ENCODE measurements at places on chromosomes 16 and 17.

GRCh38 chr17:69223809-69224208, 4.8 kb downstream of the ABCA10 start:
- no peak for DNase-seq

- DNase-seq = no peak
Measured at GRCh38 chr16:35533683-35534082, 2074.3 kb downstream of the TP53TG3F start.

DNA sequence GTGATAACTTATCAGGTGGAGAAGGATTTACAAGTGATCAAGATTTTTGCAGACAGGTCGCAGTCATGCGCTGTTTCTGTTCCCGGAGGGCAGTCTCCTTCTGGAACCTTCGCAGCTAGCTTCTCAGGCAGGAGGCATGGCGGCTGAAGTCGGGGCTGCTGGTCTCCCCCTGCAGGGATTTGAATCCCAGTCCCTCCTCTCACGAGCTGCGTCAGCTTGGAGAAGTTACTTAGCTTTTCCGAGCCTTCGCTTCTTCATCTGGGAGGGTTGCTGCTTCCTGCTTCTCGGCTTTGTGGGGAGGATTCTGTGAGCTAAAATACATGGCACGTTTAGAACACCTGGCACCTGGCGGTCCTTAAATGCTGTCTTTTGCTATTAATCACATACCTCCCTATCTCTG, 287.8 kb upstream of the FOXF1 start:
- no peak for DNase-seq

- peak; percentile 58 for DNase-seq
Measured at GRCh38 chr17:17387498-17388362, 84.6 kb downstream of the NT5M start.

DNA sequence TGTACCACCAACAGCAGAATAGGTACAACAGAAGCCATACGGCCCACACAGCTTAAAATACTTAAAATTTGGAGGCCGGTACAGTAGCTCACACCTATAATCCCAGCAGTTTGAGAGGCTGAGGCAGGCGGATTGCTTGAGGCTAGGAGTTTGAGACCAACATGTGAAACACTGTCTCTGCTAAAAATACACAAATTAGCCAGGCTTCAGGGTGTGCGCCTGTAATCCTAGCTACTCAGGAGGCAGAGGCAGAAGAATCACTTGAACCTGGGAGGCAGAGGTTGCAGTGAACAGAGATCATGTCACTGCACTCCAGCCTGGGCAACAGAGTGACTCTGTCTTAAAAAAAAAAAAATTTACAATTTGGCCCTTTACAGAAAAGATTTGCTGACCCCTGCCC, 17.0 kb downstream of the GFOD2 start:
- no peak for DNase-seq

GRCh38 chr16:56681939-56682702, at the start of gene MT1X:
MT1X (plus strand) TSS chr16:56682470; CDS start chr16:56682541, 71 bp downstream.
- DNase-seq = peak; percentile 72

- no peak for DNase-seq
Measured at GRCh38 chr16:70573451-70574121, 50.0 kb downstream of the SF3B3 start.

- no peak for DNase-seq
Measured at GRCh38 chr17:3972281-3972731, 8.1 kb upstream of the ATP2A3 start.

DNA sequence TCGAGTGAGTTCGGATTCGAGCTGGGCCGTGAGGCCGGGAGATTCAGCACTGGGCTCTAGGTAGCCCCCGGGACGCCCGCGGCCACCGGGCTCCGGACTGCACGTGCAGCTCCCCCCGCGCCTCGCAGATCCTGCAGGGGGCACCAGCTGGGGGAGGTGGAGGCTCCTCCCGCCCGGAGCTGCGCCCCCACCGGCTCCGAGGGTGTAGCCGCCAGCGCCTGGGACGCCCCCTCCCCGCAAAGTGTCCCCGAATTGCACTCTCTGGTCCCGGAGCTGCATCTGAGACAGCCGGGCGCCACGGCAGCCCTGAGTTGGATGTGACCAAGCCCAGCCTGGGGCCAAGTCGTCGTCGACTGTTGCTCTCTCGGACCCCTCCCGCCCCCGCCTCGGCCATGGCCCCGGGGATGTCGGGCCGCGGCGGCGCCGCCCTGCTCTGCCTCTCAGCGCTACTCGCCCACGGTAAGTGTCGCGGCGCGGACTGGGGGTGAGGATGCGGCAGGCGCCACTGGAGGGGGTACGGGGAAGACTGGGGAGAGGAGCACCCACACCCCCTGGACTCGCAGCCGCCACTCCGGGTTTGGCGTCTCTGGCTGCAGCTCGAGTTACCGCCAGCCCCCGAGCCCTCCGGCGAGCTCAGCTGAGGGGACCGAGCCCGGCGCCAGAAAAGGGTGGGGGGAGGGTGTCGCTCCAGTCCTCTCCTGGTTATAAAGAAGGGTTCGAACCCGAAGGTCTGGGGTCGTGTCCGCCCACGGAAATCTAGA, 1.5 kb downstream of the TMEM132E start:
- DNase-seq = no peak

DNA sequence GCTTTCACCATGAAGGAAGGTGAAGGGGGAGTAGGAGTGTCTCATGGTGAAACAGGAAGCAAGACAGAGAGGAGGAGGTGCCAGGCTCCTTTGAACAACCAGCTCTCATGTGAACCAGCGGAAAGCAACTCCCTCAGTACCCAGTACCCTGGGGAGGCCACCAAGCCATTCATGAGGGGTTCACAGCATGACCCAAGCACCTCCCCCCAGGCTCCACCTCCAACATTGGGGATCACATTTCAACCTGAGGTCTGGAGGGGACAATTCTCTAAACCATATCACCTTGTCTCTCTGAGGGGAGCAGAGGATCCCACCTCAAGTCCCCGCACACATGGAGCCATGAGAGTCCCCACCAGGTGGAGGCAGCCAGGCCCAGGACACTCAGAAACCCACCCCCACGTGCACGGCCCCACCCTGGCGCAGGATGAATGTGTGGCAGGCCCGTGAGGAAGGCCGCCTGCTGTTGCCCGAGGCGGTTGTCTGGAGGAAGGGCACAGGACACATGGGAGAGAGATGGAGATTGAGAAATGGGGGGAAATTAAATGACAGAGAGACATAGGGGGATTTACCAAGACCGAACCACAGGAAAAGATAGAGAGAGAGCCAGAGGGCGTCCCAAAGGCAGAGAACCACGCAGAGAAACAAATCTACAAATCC, 85.9 kb downstream of the TMEM132E start:
- DNase-seq = no peak

GRCh38 chr17:67376737-67377487, at the start of gene PITPNC1:
PITPNC1 (plus strand) TSS chr17:67377281.
- peak; percentile 79 for DNase-seq

GRCh38 chr17:5583426-5584382, 605 bp downstream of the NLRP1 start:
- DNase-seq = no peak

- no peak for DNase-seq
Measured at GRCh38 chr16:13594823-13595222, 325.1 kb upstream of the ERCC4 start.

GRCh38 chr16:79185711-79186110, 414.8 kb downstream of the MAF start:
- no peak for DNase-seq

- no peak for DNase-seq
Measured at GRCh38 chr16:50252874-50253513, 13.4 kb upstream of the ADCY7 start.

DNA sequence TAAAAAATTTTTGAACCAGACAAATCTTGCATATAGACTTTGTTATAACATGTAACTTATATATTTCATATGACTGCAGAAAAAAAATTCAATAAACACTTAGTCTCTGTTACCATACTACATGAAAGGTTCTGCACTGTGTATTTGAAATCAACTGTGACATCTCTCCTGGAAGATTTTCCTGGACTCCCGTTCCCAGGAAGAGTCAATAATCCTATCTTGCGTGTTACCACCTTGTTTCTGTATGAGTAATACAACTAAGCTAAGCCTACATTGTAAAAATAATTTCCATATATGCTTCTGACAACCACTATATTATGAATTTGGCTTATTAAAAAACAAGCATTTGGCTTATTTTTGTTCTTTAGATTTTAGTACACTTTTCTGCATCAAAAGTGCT, 665.6 kb upstream of the SOX9 start:
- no peak for DNase-seq

GRCh38 chr16:68737730-68738629, 888 bp downstream of the CDH1 start:
- peak; percentile 76 for DNase-seq

- DNase-seq = no peak
Measured at GRCh38 chr17:29789196-29790170, 140.5 kb downstream of the SSH2 start.

- DNase-seq = no peak
Measured at GRCh38 chr16:66936889-66937554, 1.7 kb downstream of the CES2 start.

DNA sequence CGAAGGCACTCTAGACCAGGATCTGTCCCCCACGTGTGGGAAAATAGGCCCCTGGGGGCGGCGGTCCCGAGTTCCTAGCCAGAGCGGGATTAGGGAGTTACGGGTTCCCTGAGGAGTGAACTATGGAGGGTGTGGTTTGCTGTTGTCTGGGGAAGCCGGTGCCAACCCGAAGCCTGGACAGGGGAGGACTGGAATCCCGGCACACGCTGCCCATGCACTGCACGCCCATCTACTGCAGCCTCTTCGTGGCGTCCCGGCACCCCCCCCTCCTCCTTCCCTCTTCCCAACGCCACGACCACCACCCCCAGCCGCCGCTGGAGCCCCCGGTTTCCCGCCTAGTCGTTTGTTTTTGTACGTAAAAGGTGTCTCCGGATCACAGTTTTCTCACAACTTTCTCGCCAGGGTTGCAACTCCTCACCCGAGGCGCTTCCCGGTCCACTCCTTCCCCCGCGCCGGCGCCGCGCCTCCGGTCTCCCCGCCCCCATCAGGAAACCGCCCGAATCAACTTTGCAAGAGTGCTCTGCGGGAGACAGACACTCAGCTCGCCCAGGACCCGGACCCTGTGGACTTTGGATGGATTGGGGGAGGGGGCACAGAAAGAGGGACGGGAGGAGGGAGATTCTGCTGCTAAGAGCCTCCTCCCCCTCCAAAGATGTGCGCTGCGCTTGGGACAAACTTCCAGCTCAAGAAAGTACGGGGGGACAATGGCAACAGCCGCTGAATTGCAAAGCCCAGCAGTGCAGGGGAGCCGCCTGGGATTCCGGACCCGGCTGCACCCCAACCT, 1.4 kb upstream of the LHX1 start:
- DNase-seq = peak; percentile 59

- DNase-seq = no peak
Measured at GRCh38 chr17:10121971-10122707, 76.3 kb downstream of the GAS7 start.

- no peak for DNase-seq
Measured at GRCh38 chr16:28108590-28109247, 45.2 kb upstream of the GSG1L start.

DNA sequence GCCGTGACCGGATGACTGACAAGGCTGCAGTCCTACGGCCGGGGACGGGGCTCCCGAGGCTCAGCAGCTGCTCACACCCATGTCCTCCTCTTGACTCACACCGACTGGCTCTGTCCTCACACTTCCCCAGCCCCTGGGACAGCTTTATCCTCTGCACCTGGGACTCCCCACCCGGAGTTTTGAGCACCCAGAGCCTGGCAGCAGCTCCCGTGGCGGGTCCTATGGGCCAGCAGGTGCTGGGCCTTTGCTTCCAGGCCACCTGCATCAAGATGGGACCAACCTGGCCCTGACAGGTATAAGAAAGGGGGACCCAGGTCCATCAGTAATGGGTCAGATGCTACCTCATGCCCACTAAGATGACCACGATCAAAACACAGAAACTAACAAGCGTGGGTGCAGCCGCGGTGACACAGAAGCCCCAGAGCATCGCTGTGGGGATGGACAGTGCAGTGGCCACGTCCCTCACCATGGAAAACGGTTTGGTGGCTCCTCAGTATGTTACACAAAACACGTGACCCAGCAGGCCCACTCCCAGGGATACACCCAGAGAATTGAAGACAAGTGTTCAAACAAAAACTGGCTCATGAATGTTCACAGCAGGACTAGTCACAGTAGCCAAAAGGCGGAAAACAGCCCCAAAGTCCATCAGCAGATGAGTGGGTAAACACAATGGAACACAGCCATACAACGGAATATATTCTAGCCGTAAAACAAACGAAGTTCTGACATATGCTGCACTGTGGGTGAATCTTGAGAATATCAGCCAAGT, 3.3 kb upstream of the NOTUM start:
- DNase-seq = no peak

DNA sequence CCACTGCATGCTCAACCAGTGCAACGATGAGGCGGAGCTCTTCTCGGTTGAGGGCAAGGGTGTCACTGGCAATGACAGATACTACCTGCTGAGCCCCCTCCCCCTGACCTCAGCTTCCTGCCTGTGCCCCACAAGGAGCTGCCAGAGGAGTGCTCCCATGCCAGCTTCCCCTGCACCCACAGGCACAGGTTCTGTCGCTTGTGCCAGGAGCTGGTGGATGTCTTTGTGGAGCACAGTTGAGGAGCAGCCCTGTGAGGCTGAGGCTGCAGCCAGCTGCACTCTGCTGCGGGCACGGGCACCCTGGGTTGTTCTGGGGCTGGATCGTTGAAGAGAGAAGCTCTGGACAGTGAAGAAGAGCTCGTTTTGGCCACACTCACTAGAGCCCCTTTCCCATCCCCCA, 165.3 kb upstream of the ZNF267 start:
- no peak for DNase-seq

DNA sequence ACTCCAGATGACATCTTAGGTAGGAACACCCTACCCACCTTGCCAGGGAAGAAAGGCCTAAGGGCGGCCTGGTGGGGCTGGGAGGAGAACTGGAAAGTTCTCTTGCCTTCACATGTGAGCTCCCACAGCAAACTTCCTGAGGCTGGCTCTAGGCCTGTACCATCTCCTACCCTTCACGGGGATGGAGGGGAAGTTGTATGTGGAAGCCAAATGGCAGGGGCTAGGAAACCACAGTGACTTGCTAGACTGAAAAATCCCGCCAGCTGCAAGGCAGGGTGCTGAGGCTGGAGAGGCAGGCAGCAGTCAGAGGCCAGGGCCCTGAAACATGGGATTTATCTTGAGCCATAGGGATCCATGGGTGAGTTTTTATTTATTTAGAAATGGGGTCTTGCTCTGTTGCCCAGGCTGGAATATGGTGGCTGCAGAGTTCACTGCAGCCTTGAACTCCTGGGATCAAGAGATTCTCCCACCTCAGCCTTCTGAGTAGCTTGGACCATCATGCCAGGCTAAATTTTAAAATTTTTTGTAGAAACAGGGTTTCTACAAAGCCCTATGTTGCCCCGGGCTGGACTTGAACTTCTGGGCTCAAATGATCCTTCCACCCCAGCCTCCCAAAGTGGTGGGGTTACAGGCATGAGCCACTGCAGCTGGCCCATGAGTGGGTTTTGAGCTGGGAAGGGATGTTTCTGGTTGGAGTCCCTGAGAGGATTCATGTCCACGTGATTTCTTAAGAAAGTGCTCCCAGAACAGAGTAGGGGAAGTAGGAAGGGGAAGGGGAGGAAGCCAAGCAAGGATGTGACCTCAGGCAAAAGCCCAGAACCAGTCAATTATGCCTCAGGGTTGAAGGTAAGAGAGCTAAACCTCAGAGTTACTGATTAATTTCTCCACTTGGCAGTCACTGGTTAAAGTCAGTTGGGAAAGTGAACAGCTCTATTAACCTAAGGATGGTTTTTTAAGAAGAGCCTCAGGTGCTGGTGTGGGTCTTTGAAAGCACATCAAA, 4.0 kb upstream of the KAT8 start:
- no peak for DNase-seq
